Endodermal cell (in vitro differentiated cells): ENCODE measurements at places on chromosomes 4 and X. TPM values are rescaled to one million over a fixed set of nuclear protein-coding genes. Genes with fewer than 3 reads are reported as not detected.

- H3K4me1 ChIP-seq: no peaks in the 10 kb centered on the region
- H3K36me3 ChIP-seq: no peaks in the 10 kb centered on the region
- H3K27ac ChIP-seq: no peak overlapping the region
- H3K27me3 ChIP-seq: no peaks in the 10 kb centered on the region
These were observed 84.3 kb upstream of the PRSS48 start for GRCh38 chr4:151192556-151193235.

- no peaks in the 10 kb centered on the region for H3K4me1 ChIP-seq
- H3K27ac ChIP-seq: no peak overlapping the region
- no peaks in the 10 kb centered on the region for H3K27me3 ChIP-seq
- H3K36me3 ChIP-seq: no peaks in the 10 kb centered on the region
These were observed 810.3 kb downstream of the IL1RAPL1 start for GRCh38 chrX:29397506-29397905.

PIR gene
- 33.2 and 34.2 TPM in 2 replicates for total RNA-seq

GRCh38 chr4:148126825-148127224, 315.4 kb downstream of the NR3C2 start:
- no peaks in the 10 kb centered on the region for H3K27me3 ChIP-seq
- H3K4me3 ChIP-seq: no peak overlapping the region
- no peaks in the 10 kb centered on the region for H3K36me3 ChIP-seq
- H3K27ac ChIP-seq: no peak overlapping the region
- no peaks in the 10 kb centered on the region for H3K4me1 ChIP-seq

ZMAT1 gene
- total RNA-seq: 7.6 to 9.0 TPM (median 8.4 TPM) in 3 replicates

GRCh38 chr4:26736621-26737020, 124.0 kb upstream of the STIM2 start:
- H3K36me3 ChIP-seq: no peaks in the 10 kb centered on the region
- H3K4me1 ChIP-seq: no peaks in the 10 kb centered on the region
- no peak overlapping the region for H3K4me3 ChIP-seq
- H3K27me3 ChIP-seq: no peaks in the 10 kb centered on the region
- DNase-seq: no peak

HELQ gene
- total RNA-seq: 10.8 to 14.7 TPM (median 14.5 TPM) in 3 replicates

ITM2A gene
- total RNA-seq: 24.8 and 29.6 TPM in 2 replicates

VCX2 gene
- total RNA-seq: not detected in 3 replicates

DNA sequence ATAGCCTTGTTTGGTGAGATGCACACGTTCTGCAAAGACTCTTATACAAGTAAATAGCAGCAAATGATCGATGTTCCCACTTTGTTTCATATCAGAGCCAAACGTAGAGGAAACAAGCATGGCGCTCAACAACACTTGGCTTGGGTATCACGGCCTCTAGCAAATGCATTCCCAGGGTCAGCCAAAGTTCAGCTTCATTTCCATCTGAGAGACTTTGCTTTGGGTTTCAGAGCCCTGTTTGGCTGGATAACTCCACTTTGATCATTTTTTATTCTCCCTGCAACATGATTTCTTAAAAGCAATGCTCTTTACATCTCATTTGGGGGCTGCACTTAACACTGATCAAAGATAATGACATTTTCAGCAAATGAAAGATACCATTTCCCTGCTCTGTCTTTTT, 199.2 kb upstream of the FAM9B start:
- H3K27ac ChIP-seq: no peak overlapping the region
- no peaks in the 10 kb centered on the region for H3K36me3 ChIP-seq
- H3K4me1 ChIP-seq: no peaks in the 10 kb centered on the region
- no peaks in the 10 kb centered on the region for H3K27me3 ChIP-seq

SLC49A3 gene
- 11.0 to 15.1 TPM (median 12.3 TPM) in 3 replicates for total RNA-seq

GRCh38 chr4:169436734-169437133, 166.0 kb upstream of the SH3RF1 start:
- no peak overlapping the region for H3K4me3 ChIP-seq
- no peaks in the 10 kb centered on the region for H3K36me3 ChIP-seq
- no peak for DNase-seq
- H3K27ac ChIP-seq: no peak overlapping the region

DNA sequence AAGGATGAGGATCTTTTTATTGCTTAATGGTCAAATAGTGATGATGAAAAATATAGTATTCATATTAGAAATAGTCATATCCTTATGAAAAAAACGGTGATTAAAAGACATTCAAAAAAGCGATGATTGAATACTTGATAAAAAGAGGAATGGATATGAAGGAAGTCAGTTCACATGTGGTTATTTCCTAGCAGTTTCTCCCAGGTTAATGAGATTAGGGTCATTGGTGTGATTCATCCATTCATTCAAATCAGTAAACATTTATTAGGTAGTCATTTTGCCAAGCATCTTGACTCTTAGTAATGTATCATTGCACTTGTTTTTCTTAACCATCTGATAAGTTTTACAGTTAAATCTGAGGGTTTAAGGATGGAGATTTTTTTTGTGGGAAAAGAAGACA, 294.1 kb downstream of the ARHGAP24 start:
- DNase-seq: no peak
- H3K36me3 ChIP-seq: no peaks in the 10 kb centered on the region
- no peak overlapping the region for H3K4me3 ChIP-seq
- H3K4me1 ChIP-seq: peaks cover 23% of the 10 kb centered on the region
- H3K27me3 ChIP-seq: no peaks in the 10 kb centered on the region

DNA sequence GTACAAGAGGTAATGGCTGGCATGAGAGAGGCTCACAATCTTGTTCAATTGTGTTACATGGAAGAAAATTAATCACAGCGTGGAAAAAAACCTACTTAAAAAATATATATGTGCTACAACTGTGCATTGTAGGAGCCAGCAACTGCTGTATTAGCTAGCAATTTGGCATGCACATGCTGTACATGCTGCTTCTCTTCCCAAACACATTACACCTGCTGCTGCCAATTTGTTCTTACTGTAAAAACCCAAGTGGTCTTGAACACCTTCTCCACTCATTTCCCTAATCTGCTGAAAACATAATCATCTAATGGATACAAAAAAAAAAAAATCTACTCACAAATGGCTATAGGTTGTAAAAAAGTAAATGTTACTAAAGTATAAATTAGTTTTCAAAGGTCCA, 264.2 kb downstream of the INPP4B start:
- H3K4me3 ChIP-seq: no peak overlapping the region
- no peaks in the 10 kb centered on the region for H3K36me3 ChIP-seq
- no peak for DNase-seq
- H3K4me1 ChIP-seq: no peaks in the 10 kb centered on the region
- H3K27ac ChIP-seq: no peak overlapping the region
- H3K27me3 ChIP-seq: no peaks in the 10 kb centered on the region

TMLHE gene
- 17.8 and 20.5 TPM in 2 replicates for total RNA-seq

DNA sequence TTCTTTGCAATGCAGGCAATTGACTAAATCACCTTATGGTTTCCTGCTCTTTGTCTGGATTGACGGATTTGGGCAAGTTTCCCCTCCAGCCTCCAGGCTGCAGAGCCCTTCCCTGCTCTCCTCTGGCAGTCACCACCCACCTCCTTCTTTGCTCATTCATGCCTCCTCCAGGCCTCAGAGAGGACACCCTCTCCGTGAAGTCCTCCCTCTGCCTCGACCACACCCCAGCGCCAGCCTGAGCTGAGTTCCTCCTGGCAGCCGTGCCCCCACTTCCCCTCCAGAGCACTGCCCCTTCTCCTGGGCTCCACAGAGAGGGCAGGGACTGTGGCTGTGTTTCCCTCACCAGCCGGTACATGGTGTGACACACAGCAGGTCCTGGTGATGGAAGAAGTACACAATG, 53.7 kb downstream of the DCTD start:
- peak; percentile 58 for DNase-seq
- no peaks in the 10 kb centered on the region for H3K36me3 ChIP-seq
- no peak overlapping the region for H3K4me3 ChIP-seq
- no peak overlapping the region for H3K27ac ChIP-seq

GRCh38 chrX:129423191-129423590, 100.1 kb downstream of the SMARCA1 start:
- no peak overlapping the region for H3K4me3 ChIP-seq
- peaks cover 17% of the 10 kb centered on the region for H3K36me3 ChIP-seq
- no peak for DNase-seq
- no peaks in the 10 kb centered on the region for H3K4me1 ChIP-seq
- no peaks in the 10 kb centered on the region for H3K27me3 ChIP-seq

USP17L10 gene
- not detected in 2 replicates for total RNA-seq

DNA sequence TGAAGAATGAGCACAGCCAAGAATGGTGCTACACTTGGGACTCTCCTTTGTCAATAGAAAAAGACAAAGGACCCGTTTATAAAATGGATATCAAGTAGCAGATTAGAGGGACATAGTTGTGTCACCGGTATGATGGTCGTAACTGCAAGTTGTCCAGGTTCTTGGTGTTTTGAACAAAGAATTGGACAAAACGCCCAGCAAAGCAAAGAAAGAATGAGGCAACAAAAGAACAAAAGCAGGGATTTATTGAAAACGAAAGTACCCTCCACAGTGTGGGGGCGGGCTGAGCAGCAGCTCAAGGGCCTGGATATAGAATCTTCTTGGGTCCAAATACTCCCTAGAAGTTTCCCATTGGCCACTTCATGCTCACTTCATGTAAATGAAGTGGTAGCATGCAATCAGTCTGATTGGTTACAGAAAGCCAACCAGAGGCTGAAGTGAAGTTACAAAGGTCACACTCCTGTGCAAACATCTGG, 54.7 kb downstream of the SHROOM3 start:
- H3K36me3 ChIP-seq: no peaks in the 10 kb centered on the region
- no peaks in the 10 kb centered on the region for H3K27me3 ChIP-seq
- DNase-seq: no peak
- H3K4me1 ChIP-seq: peaks cover 3% of the 10 kb centered on the region
- H3K4me3 ChIP-seq: no peak overlapping the region
- H3K27ac ChIP-seq: peak overlapping the region; percentile 4

KIF4A gene
- total RNA-seq: 27.6 and 32.5 TPM in 2 replicates

GRCh38 chr4:186812592-186812991, 88.9 kb upstream of the FAT1 start:
- H3K4me1 ChIP-seq: no peaks in the 10 kb centered on the region
- H3K27ac ChIP-seq: no peak overlapping the region
- H3K36me3 ChIP-seq: no peaks in the 10 kb centered on the region
- DNase-seq: no peak
- H3K27me3 ChIP-seq: no peaks in the 10 kb centered on the region

DNA sequence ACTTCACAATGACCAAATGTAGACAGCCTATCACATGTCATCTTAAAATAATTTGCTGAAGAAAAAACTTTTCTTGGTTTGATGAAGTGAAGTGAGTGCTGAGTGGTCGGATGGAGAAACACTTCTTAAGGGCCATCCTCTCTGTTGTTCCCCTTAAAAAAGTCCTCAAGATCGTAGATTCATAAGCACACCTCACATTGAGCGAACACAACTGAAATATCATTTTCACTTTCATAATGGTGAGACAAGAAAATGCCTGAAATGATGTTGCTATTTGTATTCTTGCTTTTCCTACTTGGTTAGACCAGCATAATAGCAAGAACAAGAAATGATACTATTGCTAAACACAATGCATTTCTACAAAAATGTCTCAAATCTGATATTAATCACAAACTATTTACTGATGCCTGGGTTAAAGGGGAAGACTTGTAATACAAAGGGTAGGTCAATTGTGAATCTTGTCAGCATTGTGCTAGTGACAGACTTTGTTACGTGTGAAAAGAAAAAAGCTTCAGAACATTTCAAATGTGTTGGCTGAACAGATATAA, 305.6 kb upstream of the NR3C2 start:
- H3K36me3 ChIP-seq: no peaks in the 10 kb centered on the region
- peaks cover 14% of the 10 kb centered on the region for H3K27me3 ChIP-seq
- no peaks in the 10 kb centered on the region for H3K4me1 ChIP-seq
- DNase-seq: no peak
- no peak overlapping the region for H3K4me3 ChIP-seq
